K562 (cell line): ENCODE measurements at places on chromosomes 4 and X. TPM values are rescaled to one million over a fixed set of nuclear protein-coding genes. Genes with fewer than 3 reads are reported as not detected.

Gene RIPPLY1
- total RNA-seq, result not detected in 2 replicates

Gene RELL1
- 2.0 and 2.3 TPM in 2 replicates for total RNA-seq

DNA sequence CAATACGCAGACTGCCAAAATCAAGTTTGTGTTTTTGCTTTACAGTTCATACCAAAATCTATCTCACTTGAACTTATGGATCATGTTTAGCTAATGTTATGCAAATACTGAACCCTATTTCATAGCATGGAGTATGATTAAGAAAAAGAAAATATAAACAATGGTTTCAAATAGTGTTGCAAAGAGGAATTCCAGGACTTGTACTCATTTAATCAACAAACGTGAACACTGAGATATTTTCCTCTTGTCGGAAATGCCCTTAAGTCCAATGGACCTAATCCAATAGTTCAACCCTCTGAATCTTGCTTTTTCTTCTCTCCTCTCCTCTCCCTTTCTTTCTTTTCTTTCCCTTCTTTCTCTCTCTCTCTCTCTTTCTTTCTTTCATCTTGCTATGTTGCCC is 30.8 kb downstream of the RASL11B start:
- no peaks in the 10 kb centered on the region for H3K27me3 ChIP-seq
- H3K36me3 ChIP-seq, result no peaks in the 10 kb centered on the region
- no peaks in the 10 kb centered on the region for H3K4me1 ChIP-seq
- H3K4me3 ChIP-seq, result no peak overlapping the region
- H3K27ac ChIP-seq, result no peak overlapping the region

Gene PARM1
- 0.07 and 0.09 TPM in 2 replicates for total RNA-seq

DNA sequence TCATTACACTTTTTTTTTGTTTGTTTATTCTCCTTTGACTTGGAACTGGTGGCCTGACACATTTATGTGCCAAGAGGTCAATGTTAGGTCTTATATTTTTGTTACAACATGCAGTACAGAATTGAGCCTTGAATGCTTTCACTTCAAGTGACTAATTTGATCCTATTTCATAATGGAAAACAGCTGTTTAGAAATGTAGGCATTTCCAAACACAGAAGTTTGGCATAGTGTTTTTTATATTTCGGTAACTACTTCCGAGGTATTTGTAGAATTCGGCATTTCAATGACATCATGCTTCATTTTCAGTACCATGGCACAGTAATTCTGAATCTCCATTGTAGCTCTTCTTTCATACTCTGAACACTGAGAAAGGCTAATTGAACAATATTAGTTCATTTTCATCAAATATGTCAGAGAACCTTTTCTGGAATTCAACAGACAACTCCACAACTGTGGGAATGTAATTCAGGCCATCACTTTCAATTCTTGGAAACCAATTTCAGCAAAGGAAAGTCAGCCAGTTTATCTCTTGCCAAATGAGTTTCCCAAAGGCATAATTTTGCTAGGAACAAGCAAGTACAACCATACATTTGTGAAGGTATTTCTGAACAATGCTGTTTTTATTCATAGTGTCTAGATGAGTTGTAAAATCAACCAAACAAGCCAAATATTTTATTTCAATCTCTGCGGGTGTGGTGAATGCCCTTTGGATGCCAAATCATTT is 11.4 kb downstream of the FAM120C start:
- no peak for DNase-seq
- H3K4me3 ChIP-seq, result no peak overlapping the region
- no peaks in the 10 kb centered on the region for H3K4me1 ChIP-seq
- H3K27me3 ChIP-seq, result no peaks in the 10 kb centered on the region
- H3K36me3 ChIP-seq, result peaks cover 4% of the 10 kb centered on the region; the same call in 1 of the 3 replicates
- H3K27ac ChIP-seq, result no peak overlapping the region

Gene BTC
- not detected in 2 replicates for total RNA-seq

DNA sequence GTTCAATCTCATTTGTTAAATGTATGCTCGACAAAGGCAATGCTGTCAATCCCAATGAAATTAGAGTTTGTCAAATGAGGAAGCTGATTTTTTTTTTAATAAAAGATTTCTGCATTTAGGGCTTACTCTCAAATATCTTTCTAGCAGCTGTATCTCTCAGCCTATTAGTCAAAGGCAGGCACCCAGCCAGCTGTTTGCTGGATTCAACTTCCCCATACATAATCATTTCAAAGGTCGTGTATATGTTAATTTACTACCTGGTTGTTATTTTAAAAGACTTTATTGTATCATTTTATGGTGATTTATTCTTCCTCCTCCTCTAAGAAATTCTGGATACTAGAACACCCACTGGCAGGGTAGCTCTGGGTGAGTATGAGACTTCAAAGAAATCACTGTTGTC is 27.1 kb downstream of the RAI2 start:
- no peak overlapping the region for H3K4me3 ChIP-seq
- no peaks in the 10 kb centered on the region for H3K4me1 ChIP-seq
- no peaks in the 10 kb centered on the region for H3K27me3 ChIP-seq
- no peak for DNase-seq
- no peaks in the 10 kb centered on the region for H3K36me3 ChIP-seq

GRCh38 chr4:2408401-2408958 is 10.0 kb downstream of the ZFYVE28 start:
- H3K4me1 ChIP-seq, result peaks cover 42% of the 10 kb centered on the region
- peak; percentile 93 for DNase-seq
- no peaks in the 10 kb centered on the region for H3K36me3 ChIP-seq
- no peak overlapping the region for H3K4me3 ChIP-seq
- no peak overlapping the region for H3K27ac ChIP-seq

Gene AIMP1
- total RNA-seq, result 65.9 and 70.1 TPM in 2 replicates
